CD4-positive, alpha-beta T cell treated with Interleukin-10 for 1 hour (primary cell): ENCODE measurements at places on chromosomes 13 and 19.

DNA sequence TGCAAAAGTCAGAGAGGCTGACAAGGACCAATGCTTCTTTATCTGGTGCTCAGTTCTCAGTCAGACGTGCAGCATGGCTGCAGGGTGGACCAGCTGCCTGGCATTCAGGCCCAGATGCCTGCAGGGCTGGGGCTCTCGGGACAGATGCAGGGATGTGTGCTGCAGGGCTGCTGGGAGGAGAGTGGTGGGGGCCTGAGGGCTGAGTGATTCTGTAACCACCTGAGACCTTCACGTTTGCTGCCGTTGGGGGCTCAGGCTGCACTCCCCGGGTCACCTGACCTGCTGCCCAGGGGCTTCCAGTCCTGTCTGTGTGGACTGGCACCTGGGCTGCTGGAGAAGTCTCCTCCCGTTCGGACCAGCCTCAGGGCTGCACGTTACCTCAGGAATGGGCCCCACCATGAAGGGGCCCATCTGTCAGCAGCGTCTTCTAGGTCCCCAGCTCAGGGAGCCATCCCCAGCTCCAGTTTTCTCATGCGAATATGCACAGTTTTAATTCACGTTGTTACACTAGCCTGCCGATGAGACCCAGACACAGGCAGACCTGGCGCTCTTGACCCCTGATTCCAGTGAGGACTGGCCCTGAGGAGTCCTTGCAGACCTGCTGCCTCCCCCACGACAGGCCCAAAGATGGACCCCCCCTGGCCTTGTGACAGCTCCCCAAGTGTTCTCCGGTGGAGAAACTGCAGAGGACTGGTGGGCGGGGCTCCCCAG is 16.9 kb downstream of the KCTD15 start:
- no peak for DNase-seq

GRCh38 chr19:12055784-12056183 is 3.0 kb upstream of the ZNF878 start:
- DNase-seq, result no peak

GRCh38 chr13:34698945-34699344 is 243.1 kb upstream of the NBEA start:
- no peak for DNase-seq

GRCh38 chr19:14012378-14012915 is 6.3 kb upstream of the RFX1 start:
- no peak for DNase-seq

- no peak for DNase-seq
Observed at GRCh38 chr13:29591310-29591709, 4.2 kb downstream of the SLC7A1 start.

DNA sequence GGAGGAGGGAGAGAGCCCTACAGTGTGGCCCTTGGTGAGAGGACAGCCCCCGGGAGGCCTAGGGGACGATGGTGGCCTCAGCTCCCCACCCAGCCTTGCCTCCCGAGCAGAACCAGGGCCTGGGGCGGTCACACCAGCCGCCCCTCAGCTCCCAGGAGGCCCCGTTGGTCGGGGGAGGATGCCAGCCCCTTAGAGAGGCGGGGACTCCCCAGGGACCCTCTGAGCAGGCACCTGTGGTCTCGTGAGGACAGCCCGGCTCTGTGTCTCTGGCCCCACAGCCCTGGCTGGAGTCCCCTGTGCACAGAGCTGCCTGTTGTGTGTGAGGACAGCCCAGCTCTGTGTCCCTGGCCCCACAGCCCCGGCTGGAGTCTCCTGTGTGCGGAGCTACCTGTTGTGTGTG is 158.8 kb downstream of the KDM4B start:
- DNase-seq, result no peak

DNA sequence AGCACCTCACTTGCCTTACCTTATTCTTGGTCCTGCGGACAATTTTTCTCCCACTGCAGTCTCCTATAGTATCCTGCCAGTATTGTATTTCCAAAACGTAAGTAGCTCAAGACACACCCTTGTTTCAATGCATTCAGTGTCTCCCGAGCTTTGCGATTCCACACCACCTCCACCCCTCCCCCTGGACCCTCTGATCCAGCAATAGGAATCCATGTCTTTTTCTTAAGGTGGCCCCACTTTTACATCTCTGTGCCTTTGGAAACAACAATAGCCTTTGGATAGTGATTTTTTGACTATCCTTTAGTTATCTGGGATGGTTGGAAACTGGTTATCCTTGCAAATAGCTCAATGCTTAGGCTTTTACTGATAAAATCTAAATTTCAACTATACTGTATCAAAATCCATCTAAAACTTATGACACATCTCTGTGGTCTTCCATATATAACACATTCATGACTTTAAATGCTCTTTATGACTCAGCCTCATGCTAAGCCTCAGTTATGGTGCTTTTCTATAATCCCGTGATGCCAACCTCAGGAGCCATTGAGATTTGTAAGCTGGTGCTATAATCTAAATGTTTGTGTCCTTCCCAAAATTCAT is 27.1 kb downstream of the FAM216B start:
- DNase-seq, result no peak

DNA sequence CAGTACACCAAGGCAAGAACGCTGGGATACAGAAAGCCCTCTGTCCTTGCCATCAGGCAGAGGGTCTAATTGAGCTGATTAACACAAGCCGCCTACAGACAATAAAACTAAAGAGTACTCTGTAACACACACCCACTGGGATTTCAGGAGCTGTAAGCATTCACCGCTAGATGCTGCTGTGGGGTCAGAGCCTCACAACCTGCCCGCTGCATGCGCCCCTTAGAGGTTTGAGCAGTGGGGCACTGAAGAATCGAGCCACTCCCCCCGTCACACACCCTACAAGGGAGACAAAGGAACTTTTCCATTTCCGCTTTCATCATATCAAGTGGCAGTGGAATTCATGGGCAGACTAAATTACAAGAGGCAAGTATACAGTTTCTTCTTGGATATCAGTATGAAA is 1080.6 kb downstream of the PCDH17 start:
- DNase-seq, result no peak

DNA sequence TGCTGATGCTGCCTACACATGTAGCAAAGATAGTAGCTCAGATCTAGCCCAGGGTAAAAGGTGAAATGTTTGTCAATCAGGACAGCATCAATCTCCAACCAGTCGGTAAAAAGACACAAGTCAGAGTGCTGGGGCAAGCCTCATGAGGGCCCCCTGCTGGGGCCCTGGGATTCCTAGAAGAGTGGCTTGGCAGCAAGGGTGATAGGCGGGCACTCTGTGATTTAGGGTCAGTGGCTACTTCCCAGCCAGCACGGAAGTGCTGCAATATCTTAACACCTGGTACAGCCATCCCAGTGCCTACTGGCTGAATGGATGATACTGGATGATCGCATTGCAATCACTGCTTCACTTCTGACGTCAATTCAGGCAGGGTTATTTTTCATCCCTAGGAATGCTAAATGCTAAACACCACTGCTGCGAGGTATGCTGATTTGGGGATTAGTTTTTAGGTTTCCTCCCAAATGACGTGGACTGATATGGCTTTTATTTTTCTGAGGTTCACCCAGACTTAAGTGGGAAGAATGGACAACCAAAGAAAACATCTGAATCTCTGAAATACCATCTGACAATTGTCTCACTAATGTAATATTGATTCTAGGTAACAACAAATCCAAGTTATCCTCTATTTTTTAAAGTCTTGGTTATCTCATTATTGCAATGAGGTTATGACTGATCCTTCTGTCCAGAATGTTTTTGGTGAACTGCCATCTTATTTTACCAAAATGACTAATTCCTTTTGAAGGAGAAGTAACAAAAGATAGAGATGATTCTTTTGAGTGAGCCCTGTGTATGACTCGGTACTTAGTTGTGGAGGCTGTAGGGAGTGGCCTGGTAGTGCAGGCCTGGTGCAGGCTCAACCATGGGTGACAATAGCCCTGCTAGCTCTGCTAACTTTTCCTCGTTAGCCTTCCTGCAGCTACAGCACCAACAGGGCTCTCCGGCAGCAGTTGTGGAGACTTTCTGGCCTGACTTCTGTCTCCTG is 432.5 kb downstream of the FGF9 start:
- no peak for DNase-seq
